Spinal cord (tissue), 10 donors: ENCODE measurements at places on chromosomes 7 and 10. TPM values are rescaled to one million over a fixed set of nuclear protein-coding genes. Genes with fewer than 3 reads are reported as not detected.

ERVW-1 gene
- 0.11 TPM for total RNA-seq

MGMT gene
- 14.0 TPM for total RNA-seq

CALHM3 gene
- total RNA-seq: not detected

PTF1A gene
- not detected for total RNA-seq

RARRES2 gene
- 44.5 TPM for total RNA-seq

ADIRF gene
- total RNA-seq: 63.9 TPM

ASB15 gene
- total RNA-seq: not detected

WDFY4 gene
- 3.8 TPM for total RNA-seq

GRCh38 chr10:86085136-86085535 is 281.5 kb downstream of the GRID1 start:
- DNase-seq: no peak

DNA sequence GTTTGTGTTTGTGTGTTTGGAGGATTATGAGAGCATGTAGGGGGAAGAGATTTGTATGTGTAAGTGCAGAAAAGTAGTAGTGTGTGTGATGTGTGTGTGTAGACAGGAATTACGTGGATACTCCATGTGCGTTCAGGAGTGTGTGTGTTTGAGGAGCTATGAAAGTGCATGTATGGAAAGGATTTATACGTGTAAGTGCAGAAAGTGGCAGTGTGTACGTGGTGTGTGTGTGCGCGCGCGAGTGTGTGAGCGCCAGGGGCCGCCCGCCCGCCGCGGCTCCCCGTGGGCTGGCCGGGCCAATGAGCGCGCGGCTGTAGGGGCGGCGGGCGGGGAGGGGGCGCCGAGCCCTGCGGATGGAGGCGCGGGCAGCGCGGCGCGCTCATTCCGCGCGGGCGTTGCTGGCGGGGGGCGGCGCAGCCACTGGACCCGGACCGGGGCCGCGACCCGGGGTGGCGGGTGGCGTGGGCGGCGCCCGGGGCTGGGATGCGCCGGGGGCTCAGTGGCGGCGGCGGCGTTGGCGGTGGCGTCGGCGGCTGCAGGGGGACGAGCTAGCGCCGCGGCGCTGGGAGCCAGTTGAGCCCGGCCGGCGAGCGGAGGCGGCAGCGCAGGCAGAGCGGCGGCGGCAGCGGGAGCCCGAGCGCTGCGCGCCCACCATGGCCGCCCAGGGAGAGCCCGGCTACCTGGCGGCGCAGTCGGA is at the start of gene BICC1:
Gene BICC1 (plus strand): TSS at position 382 of the 697 bp plus-strand sequence. CDS start 272 bp downstream, at position 654.
- peak; percentile 89 for DNase-seq

DNA sequence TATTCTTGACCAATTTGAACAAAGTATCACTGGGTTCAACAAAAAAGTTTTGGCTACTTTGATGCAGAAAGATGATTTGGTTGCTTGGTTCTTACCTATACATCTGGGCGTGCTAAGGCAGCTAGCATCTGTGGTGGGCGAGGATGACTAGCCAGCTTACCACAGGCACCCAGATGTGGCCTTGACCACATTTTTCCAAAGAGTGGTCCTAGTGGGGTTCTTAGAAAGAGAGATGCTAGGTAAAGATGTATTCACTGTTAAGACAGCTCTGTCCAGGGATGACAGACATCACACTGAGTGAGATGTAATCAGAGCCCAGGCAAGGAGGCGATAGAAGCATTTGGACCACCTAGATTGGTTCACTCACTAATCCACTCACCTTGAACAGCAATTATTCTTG is 785 bp downstream of the DNTT start:
- no peak for DNase-seq

DNA sequence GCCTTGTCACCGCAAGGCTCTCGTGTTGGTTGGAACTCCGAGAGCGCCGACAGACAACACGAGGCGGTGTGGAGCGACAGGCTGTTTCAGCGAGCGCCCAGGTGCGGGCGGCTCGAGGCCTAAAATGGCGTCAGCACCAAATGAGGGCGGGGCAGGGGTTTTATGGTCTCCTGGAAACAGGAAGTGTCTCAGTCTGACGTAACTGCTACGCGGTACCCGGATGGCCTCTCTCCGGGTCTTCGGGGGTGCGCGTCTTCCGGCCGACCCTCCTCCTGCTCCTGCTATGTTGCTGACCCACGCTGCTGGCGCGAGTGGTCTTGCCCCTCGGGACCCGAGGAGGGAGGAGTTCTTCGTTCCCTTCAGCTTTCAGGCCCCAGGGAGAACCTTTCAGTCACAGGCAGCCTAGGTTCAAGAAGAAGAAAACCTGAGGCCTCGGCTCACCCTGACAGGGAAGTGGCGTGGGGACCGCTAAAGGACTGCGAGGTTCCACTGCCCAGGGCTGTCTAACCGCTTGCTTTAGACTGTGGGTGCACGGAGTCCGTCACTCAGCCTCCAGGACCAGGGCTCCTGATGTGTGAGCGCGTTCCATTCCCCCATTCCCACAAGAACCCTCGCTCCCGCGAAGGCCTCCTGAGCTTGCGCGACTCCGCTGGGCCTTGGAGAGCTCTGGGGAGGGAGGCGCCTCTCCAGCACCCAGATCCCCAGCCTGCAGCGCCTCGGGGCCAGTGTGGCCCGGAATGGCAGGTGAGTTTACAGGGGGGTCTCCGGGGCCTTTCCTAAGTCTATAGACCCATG is 77.3 kb downstream of the GLRX3 start:
- no peak for DNase-seq

- no peak for DNase-seq
Measured at GRCh38 chr7:92742186-92742585, 94.2 kb downstream of the CDK6 start.

DNA sequence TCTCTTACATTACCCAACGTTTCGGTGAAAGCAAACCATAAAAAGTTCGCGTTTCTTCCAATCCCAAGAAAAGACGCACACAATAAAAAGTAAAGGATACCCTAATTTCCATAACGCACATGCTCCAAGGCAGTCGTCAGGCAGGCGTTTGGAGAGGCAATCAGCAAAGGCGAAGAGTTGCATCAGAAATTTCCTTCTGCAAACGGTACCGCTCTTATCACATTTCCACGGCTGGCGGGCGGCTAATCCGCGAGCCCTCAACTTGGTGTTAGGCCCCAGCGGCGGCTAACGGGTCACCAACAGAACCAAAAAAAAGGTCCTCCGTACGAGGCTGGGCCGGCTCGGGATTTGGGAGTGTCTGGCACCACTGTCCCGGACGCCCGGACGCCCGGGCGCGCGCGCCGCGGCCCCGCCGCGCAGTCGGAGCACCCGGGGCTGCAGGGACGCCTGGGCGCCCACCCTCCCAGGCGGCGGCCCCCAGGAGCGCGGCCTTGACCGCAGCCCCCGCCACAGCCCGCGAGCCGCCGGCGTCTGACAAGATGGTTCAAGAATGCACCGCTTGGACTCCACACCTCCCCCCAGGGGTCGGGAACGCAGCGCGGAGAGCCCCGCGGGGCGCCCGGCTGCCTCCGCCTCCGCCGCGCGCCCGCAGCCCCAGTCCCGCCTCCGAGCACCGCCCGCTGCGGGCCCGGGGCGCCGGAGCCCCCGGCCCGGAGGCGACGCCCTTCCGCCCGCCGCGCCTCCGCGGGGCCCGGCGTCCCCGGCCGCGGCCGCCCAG is 9.8 kb upstream of the GRB10 start:
- no peak for DNase-seq

DNA sequence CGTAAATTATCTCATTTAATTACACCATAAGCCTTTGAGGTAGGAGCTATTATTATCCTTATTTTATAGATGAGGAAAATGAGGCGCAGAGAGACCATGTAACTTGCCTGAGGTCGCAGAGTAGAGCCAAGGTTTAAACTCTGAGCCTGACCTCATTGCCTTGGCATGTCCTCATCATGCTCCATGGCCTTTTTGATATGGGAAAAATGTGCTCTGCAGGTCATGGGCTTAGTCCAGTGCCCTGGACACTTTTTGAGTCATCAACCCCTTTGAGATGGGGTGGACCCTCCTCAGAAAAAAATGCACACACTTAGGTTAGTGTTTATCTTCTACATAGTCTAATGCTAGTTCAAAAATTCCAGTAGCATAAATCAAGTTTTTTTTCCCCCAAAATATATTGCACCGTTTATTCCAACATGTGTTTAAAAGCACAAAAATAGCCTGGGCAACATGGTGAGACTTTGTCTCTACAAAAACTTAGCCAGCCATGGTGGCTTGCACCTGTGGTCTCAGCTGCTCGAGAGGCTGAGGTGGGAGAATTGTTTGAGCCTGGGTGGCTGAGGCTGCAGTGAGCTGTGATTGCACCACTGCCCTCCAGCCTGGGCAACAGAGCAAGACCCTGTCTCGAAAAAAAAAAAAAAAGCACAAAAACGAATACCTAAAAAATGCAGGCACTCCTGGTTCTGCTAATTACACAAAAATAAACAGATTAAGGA is 28.6 kb upstream of the TMEM178B start:
- DNase-seq: no peak

- DNase-seq: no peak
Measured at GRCh38 chr10:32131388-32131787, 75.2 kb upstream of the KIF5B start.
